ENCODE measurements at places on chromosomes 7 and 10.
A peak's percentile ranks its signal among the peaks of the same experiment; 100 is the strongest.

DNA sequence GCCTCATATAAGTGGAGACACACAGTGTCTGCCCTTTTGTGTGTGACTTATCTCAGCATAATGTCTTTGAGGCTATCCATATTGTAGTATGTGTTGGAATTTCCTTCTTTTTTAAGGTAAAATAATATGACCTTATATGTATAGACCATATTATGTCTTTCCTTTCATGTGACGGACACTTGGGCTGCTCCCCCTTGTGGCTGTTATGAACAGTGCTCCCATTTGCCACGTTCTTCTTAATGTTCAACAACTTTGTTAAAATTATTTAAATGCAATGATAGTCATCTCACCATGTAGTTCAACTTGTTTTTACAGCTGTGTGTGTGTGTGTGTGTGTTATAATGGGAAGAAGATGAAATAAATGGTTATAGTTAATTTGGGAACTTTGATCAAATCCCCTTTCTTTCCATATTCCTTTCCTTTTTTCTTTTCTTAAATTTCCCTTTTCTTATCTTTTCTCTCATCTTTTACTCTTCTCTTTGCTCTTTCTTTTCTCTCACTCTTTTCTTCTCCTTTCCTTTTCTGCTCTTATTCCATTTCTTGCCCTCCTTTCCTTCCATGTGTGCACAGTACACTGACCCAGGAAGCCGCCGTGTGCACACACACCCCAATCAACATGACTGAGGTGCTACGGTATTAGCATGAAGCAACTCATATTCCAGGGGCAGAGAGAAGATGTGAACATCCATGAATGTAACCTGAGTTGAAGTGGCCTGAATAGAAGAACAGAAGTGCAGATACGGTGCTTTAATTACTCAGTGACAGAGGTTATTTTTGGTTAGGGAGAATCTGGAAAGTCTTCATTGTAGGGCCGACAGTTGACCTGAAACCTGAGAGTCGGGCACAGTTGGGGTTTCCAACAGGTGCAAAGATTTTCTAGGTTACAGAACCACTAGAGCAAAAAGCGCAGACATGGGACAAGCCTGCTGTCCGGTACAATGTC is 596.6 kb downstream of the SDK1 start:
- peak; percentile 8 for DNase-seq

DNA sequence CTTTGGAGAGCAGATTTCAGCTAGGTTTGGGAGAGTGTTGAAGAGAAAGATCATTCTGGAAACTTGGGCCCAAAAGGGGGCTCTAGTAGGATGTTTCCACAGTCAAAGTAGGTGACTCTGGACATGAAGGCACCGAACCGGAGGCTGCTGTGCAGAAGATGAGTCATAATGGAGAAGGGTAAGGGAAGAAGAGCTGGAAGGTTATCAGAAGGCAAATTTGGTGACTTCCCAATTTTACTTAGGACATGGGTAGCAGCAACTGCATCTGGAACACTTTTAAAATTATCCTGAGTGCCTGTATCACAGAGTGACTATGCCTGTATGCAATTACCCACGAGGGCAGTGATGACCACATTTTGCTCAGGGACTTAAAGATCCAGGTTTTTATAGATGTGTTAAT is 38.8 kb downstream of the PIK3AP1 start:
- DNase-seq, result no peak

DNA sequence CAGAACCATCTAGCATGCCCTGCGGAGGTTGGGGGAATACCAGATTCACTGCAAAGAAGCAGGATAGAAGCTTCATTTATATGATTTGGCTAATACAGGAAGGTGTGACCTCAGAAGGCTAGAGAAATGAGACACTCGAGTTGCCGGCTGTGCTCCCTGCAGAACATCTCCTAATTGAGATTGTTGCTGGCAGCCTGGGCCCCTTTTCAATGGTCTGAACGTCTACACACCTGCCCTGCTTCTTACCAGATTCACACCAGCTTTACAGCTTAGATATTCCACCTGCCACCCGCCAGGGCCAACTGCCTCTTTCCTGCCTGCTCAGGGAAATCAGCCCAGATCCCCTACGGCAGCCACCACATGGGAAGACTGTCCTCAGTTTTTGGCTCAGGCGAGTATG is 475.3 kb upstream of the AUTS2 start:
- DNase-seq, result no peak

GRCh38 chr7:44771358-44771757 is 22.7 kb downstream of the ZMIZ2 start:
- no peak for DNase-seq

GRCh38 chr10:101099901-101100300 is 31.2 kb upstream of the TLX1 start:
- no peak for DNase-seq

DNA sequence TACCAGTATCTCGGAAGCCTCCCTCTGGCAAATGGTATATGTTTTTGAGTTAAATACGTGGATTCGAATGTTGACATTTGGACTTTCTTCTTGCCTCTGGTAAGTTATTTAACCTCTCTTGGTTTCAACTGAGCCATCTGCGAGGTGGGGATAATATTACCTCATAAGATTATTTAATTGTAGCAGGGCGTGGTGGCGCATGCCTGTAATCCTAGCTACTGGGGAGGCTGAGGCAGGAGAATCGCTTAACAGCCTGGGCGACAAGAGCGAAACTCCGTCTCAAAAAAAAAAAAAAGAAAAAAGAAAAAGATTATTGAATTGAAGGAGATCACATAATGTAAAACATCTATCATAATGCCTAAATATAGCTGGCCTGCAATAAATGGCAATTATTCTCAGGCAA is 396 bp upstream of the TAF5 start:
- no peak for DNase-seq

- no peak for DNase-seq
Measured at GRCh38 chr10:5583525-5584175, 58.9 kb downstream of the CALML3 start.

- DNase-seq, result no peak
Measured at GRCh38 chr10:98460837-98461499, 14.2 kb upstream of the HPS1 start.

DNA sequence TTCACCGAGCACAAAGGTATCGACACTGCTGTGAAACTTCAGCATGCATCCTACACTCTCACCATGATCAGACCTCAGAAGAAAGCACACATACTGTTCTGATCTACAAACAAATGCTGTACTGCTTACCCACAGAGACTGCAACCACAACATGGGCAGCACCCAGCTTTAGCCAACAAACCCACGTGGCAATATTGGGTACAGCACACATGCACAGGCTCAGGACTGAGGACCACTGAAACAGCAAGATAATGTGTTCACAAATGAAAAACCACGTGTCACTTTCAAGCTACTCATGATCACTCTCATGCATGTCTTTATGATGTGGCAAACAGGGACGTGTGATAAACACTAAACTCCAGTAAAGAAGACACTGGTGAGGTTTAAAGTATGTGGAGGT is 119.3 kb upstream of the PTN start:
- DNase-seq, result no peak

DNA sequence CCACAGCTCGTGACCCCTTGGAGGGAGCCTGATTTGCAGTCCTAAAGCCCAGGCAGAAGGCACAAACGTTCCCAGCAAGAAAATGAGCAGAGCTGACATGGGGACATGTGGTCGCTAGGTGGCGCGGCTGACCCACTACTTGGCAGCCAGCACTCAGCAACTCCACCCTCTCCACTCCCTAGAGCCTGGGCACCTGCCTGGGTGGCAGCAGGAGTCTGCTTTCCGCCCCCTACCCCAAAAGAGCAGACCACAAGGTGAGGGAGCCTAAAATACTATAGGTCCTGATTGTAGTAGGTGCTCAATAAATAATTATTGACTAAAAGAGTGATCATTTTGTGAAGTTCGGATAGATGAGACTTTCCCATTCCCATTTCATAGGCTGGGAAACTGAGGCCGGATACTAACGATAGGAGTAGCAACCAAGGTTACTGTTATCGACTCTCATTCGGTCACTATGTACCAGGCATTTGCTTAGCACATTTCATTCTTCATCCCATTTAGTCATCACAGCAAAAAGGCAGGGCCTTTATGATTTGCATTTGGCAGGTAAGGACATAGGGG is 57.4 kb downstream of the NEUROG3 start:
- peak; percentile 71 for DNase-seq

- DNase-seq, result no peak
Measured at GRCh38 chr10:131804551-131805295, 96.1 kb upstream of the PPP2R2D start.

DNA sequence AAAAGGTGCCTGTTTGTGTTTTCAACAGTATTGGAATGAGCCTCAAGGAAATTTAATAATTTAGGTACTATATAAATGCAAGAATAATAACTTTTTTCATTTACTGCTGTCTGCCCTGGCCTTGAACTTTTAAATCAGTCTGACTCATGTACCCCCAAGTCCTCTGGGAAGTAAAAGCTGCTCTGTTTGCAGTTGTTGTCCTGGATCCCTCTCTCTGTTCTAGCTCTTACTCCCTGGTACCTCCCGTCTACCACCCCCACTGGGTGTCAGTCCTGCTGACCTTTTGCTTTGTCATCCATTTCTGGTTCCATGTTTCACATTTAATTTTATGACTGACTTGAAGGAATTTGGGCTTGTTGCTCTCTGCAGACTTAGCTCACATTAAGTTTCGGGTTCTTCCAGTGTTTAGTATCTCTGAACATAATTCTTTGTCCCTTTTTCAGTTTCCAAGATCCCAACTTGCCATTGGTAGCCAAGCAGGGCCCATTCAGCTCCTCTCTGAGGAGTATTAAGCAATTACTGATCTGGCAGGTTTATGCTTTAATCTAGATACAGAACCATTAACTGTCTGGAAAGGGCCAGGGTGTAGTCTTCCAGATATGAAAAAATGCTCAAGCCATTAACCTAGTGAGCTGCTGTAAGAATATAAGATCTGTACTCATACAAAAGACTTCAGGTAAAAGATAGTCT is 208.7 kb upstream of the FAM3C start:
- no peak for DNase-seq

DNA sequence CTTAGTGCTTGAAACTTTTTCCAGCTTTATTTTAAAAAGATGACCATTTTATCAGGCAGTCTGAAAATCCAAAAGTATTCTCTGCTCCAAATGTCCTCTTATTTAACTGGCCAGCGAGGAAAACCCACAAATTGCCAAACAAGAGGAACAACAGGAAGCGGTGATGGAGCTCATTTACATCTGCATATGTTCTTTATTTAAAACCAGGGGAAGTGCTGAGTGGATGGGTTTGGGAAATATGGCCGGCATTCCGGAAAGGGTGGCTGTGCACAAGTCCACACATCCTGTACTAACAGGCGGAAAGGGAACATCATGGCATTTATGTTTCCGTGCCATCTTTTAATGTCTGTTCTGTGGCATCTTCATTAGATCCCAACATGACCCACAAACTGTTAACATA is 974.5 kb downstream of the LRMDA start:
- DNase-seq, result no peak

DNA sequence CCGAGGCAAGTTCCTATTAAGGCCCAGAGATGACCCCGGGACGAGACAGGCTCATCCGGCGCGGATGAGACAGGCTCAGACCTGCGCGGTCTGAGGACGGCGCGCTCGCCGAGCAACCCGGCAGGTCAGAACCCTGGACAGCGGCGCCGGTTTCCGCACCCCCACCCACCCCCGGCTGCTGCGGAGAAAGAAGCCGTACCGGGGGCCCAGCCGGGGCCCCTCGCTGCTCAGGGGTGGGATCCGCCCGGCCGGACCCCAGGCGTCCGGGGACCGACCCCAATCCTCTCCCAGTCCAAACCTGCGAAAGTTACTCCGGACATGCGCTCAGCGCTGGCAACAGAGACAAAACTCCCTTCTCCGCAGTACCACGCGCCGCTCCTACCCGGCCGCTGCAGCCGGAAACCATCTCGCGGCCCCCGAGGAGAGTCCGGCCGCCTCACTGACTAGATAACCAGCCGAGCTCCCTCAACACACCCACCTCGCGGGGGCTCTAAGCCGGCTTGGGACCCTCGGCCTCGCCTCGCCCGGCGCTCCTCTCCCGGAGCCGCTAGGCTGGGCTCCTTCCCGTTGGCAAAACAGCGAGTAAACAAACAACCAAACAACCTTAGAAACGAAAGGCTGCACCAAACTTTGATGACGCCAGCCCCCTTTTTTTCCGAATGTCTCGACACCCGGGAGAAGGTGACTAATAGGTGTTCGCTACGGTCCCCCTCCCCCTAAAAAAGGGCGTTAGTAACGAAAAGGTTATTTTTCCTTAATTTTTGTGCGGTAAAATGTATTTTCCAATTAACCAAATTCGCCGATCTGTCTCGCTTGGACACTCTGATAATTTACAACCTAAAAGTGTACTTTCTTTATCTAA is 2.3 kb upstream of the DRGX start:
- peak; percentile 58 for DNase-seq

DNA sequence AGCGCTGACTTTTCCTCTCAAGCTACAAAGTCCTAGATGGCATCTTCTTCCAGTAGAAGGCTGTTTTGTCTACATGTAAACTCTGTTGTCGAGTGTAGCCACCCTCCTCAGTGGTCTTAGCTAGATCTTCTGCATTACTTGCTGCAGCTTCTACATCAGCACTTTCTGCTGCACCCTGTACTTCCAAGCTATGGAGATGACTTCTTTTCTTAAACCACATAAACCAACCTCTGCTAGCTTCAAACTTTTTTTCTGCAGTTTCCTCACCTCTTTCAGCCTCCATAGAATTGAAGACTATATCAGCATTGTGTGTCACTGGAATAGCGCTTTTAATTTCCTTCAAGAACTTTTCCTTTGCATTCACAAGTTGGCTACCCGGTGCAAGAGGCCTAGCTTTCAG is 87.8 kb downstream of the LANCL2 start:
- DNase-seq, result no peak

DNA sequence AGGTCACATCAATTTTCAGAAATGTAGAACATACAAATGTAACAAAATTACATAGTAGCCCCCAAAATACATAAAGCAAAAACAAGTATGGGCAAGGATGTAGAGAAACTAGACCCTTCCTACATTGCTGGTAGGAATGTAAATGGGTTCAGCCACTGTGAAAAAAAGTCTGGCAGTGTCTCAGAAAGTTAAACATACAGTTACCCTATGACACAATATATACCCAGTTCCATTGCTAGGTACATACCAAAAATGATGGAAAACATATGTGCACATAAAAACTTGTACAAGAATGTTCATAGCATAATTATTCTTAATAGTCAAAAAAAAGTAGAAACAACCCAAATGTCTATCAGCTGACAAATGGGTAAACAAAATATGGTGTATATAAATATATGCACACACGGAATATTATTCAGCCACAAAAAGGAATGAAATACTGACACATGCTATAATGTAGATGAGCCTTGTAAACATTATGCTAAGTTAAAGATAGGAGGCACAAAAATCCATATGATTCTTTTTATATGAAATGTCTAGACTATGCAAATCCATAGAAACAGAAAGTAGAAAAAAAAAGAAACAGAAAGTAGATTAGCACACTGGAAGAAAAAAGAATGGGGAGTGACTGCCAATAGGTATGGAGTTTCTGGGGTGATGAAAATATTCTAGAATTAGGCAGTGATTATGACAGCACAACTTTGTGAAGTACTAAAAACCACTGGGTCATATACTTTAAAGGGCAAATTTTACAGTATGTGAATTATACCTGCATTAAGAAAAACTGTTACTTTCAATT is 13.5 kb downstream of the HERPUD2 start:
- no peak for DNase-seq

GRCh38 chr10:11430421-11431215 is 180.8 kb downstream of the USP6NL start:
- no peak for DNase-seq
